Hypothalamus (tissue), 51 donors: ENCODE measurements at places on chromosomes 4 and X.

GRCh38 chr4:27184508-27185155 lies 324.0 kb downstream of the STIM2 start:
- DNase-seq, result no peak

GRCh38 chr4:123892368-123892976 lies 495.9 kb downstream of the SPRY1 start:
- DNase-seq, result no peak

DNA sequence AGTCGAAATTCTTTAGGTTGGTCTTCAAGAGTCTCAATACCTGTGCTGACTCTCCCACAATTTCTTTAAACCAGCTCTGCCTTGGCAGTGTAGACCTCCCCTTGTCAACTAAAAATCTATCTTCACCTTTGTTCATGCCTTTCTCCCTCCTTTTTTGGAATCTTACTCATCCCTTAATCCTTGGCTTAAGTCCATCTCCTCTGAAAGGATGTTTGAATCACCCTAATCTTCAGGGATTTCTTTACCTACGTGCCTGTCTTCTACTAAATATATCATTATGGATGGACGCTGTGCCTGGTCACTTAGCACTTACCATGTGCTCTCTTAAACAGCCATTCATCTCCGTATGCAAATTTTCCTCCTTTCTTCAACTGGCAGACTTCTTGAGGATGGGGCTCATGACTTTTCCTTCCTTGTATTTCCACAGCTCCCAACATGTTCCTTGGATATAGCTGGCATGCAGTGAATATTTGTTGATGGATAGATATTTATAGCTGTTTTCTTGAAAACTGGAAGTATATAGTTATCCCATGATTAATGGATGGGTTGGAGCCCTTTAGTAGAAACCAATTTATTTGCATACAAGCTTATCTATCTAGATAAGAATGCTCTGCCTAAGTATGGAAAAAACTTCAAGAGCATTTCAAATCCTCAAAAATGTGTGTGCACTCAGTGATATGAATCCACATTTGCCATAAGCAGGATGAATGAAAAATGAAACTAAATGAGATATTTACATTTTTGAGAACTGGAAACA lies 166.6 kb downstream of the SPRY1 start:
- no peak for DNase-seq

DNA sequence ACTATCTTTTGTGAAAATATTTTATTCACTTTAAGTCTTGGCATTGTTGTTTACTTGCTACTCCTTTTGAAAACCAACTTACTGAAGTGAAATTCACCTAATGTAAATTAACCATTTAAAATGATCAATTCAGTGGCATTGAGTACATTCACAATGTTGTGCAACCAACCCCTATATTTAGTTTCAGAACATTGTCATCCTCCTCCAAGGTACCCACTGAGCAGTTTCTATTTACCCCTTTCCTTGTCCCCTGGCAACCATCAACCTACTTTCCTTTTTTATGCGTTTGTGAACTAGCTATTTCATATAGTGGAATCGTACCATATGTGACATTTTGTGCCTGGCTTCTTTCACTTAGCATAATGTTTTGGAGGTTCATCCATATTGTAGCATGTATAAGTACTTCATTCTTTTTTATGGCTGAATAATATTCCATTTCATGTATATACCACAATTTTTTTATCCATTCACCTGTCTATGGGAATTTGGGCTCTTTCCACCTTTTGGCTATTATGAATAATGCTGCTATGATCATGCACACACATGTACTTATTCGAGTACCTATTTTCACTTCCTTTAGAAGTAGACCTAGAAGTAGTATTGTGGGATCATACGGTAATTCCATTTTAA lies 85.0 kb downstream of the WWC2 start:
- DNase-seq, result no peak

DNA sequence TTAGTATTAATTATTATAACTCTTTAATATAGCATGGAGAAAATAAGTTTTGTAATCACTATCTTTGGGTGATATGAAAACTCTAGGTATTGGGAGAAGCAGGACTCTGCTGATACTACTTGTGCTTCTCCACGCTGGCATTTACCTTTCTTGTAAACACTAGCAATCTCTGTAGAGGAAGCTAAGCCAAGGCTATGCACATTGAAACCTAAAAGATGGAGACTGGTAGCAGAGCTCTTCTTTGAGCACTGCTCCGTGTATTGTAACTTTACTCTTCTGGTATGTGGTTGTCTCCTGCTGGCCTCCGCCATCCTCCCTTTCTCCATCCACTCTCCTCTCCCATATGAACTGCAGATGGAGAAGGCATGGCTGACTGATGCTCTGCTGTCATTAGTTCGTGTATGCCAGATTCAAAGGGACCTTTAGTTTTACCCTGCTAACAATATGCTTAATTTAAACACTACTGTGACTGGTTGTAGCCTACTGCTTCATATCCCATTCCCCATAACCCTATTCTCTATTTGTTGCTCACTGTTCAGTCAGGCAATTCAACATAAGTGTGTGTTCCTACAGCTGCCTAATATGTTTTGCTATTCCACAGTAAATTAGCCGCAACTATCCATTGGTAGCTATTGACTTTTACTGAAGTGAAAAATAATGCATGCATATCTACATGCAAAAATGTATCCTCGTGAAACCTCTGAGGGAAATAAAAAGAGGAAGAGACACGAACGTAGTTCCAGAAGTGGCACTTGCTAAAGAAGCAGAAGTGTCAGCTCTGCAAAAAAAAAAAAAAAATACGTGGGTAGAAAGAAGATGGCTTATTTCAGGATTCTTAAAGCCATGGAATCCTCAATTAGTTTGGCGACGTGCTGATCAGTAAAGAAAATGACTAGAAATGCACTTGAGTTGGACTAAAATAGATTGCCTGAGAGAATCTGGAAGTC lies 55.6 kb upstream of the CCSER1 start:
- no peak for DNase-seq
